ENCODE measurements at places on chromosomes 6 and 20. TPM values are rescaled to one million over a fixed set of nuclear protein-coding genes. Genes with fewer than 3 reads are reported as not detected.

DNA sequence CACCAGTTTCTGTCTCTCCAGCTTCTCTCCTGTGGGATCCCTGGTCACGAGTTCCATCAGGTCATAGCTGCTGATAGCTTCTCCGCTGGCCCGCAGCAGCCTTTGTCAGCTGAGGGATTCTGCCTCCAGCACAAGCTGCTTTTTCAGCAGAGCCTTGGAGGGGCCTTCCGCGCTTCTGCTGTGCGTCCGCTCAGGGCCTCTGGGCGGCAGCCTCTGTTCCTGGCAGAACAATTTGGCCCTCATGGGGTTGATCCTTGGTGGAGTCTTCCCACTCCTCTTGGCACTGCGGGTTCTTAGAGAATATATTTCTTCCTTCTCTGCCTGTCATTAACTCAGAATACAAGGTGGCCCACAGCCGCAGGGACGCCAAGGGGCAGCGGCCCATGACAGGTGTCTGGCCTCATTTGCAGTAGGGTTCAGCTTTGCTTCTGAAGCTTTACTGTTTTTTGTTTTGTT is 158.8 kb downstream of the DTNBP1 start:
- DNase-seq: peak; percentile 47

Gene C20orf141
- polyA plus RNA-seq: not detected

GRCh38 chr6:48397887-48398286 is 286.9 kb upstream of the PTCHD4 start:
- no peak for DNase-seq

GRCh38 chr6:85824329-85824728 is 181.6 kb upstream of the SYNCRIP start:
- no peak for DNase-seq

Gene BFSP1
- 0.19 TPM for polyA plus RNA-seq

DNA sequence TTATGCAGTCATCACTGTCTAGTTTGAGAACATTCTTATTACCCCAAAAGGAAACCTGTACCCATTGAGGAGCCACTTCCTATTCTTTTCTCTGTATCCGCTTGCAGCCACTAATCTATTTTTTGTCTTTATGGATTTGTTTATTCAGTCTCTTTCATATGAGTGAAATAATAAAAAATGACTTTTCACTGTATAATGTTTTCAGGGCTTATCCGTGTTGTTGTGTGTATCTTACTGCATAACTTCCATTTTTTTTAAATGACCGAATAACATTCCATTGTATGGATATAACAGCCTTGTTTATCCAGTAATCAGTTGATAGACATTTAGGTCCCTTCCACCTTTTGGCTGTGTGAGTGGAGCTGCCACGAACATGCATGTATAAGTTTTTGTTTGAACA is 86.6 kb downstream of the ZFAND3 start:
- no peak for DNase-seq

GRCh38 chr20:5642155-5642981 is 107.8 kb upstream of the SHLD1 start:
- DNase-seq: peak; percentile 25
